T-helper 22 cell (primary cell): ENCODE measurements at places on chromosomes 5 and 9.

DNA sequence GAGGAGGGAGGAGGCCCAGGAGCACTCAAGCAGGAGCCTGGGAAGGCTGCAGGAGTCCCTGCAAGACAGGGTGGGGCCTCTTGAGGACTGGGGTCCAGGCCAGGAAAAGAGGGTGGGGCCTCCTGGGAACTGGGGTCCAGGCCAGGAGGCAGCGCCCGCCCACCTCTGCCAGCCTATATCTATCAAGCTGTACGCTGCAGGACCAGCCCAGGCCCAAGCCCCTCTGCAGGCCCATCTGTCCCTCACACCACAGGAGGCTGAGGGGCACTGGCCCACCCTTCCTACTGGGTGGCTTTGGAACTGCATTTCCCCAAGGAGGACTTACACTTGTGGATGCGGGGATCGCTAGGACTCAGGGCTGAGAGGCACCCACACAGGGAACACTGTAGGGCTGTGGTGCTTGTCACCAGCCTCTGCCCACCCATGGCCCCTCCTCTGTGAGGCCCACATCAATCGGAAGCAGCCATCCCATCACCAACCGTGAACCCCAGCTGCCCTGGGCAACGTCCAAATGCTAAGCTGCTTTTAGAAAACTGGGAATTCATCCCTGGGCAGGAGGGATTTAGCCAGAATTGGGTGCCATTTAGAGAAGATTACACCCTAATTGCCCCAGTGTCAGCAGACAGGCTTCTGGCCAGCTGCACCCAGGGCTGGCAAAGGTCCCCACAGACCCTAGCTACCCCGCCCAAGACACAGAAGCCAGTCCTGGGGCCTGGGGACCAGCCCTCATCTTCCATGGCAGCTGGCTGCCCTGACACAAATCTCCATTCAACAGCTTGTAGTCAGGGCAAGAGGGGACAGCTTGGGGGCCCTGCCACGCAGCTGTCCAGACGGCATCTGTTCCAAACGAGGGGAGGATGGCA is 15.3 kb downstream of the BICD2 start:
- no peak for DNase-seq

- DNase-seq, result no peak
These were observed 154.0 kb downstream of the PIK3R1 start for GRCh38 chr5:68369457-68370125.

DNA sequence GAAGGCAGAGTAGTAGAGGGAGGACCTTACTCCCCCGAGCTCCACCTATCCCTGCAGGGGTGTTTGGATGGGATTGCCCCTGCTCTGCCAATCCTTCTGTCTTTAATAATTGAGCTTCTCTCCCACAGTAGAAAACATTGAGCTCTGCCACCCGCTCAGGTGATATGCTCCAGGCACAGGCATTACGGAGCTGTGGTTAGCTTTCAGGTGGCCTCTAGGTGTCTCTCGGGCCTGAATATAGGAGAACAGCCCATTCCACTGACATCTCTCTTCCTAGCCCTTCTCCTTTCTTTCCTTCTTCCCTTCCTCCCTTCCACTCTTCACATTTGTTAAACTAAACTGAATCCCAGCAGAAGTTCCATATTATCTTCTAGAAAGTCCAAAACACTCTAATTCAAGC is 203.4 kb downstream of the SYK start:
- no peak for DNase-seq

GRCh38 chr5:16265141-16265540 is 85.5 kb upstream of the MARCHF11 start:
- DNase-seq, result no peak

DNA sequence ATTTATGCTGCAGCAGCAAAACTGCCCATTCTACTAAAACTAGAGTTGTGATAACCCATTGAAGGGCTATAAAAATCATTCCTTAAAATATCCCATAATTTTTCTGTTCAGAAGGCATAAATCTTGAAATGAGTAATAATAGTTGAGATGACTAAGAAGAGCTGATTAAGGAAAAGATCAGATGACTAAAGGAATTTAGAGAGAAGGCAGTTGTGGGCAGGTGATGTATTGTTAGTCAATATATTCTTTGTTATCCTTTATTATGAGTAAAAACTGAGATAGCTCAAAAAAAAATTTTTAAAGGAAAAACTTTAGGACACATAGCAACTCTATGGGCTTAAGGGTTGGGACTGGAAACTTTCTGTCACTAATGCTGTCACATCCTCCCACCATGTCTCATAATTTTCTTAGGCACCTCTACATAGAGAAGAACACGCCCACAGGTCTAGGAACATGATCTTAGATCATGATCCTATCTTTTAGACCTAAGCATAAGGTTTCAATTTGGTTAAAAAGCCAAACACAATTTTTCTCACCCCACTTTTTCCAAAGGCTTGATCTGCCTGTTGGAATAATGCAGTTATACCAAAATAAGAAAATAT is 597.5 kb upstream of the MEF2C start:
- no peak for DNase-seq

GRCh38 chr5:57955511-57955910 is 472.9 kb upstream of the ACTBL2 start:
- DNase-seq, result no peak

GRCh38 chr5:170681013-170681433 is 102.5 kb upstream of the GABRP start:
- DNase-seq, result no peak

GRCh38 chr9:131438190-131438589 is 44.3 kb downstream of the PRRC2B start:
- no peak for DNase-seq

DNA sequence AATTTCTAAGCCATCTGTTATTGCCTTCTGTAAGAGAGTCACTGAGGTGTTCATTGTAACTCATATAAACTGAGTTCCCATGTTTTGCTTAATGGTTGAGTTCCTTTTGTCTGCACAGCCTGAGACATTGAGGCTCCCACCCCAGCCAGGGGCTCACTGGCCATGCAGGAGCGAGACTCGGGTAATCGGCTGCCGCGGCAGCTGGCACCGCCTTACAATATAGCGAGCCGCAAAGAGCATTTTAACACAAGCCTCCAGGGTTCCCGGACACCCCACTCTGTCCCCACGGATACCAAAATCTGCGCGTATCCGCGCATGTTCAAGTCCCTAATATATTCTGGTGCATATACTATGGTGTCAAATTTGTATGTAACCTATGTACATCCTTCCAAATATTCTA is 24.4 kb upstream of the GLDC start:
- no peak for DNase-seq

- no peak for DNase-seq
These were observed 69.4 kb downstream of the EBF1 start for GRCh38 chr5:159030357-159030756.

DNA sequence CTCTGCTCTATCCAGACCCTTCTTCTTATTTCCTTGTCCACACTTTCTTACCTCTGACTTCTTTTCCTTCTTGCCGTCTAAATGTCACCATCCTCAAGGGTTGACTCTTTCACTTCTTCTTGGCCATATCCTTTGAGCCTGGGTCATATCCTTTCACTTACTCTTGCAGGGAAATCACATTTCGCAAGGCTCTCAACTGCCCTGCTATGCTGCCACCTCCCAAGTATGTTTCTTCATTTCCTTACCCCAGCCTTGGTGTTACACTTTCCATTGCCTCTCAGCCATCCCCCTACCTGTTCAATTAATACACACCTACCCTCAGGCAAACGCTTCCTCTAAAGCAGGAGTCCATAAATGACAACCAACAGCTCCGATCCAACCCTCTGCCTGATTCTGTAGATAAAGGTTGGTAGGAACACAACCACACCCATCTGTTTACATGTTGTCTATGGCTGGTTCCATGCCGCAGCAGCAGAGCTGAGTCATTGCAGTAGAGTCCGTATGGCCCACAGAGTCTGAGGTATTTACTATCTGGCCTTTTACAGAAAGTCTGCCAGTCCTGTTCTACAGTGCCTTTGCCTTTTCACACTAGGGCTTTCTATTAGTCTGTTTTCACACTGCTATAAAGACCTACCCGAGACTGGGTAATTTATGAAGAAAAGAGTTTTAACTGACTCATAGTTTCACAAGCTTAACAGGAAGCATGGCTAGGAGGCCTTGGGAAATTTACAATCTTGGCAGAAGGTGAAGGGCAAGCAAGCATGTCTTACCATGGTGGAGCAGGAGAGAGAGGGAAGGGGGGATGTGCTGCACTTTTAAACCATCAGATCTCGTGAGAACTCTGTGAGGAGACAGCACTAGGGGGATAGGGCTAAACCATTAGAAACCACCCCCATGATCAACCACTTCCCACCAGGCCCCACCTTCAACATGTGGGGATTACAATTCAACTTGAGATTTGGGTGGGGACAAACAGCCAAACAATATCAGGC is 97.9 kb downstream of the SV2C start:
- DNase-seq, result no peak

- no peak for DNase-seq
These were observed 10.3 kb upstream of the CCIN start for GRCh38 chr9:36158917-36159316.

DNA sequence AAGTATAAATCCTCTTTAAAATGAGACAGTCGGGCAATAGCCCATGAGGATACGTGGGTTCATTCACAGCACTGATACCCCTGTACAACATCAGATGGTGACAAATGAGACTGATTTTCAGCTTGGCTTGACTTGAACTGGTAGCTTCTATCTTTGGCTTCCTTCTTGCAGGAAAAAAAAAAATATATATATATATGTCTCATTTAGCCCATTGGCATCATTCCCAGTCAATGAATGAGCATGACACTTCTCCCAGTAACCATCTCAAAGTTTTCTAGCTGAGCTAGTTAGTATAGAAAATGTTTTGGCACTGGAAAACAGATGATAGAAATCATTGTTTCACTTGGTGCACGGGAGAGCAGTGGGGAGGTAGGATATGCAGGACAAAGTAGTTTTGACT is 222.5 kb upstream of the TAS2R1 start:
- no peak for DNase-seq

DNA sequence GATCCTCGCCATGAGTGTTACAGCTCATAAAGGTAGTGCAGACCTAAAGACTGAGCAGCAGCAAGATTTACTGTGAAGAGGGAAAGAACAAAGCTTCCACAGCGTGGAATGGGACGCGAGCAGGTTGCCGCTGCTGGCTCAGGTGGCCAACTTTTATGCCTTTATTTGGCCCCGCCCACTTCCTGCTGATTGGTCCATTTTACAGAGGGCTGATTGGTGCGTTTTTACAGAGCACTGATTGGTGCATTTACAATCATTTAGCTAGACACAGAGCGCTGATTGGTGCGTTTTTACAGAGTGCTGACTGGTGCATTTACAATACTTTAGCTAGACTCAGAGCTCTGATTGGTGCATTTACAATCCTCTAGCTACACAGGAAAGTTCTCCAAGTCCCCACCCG is 13.9 kb downstream of the PLK2 start:
- DNase-seq, result no peak

DNA sequence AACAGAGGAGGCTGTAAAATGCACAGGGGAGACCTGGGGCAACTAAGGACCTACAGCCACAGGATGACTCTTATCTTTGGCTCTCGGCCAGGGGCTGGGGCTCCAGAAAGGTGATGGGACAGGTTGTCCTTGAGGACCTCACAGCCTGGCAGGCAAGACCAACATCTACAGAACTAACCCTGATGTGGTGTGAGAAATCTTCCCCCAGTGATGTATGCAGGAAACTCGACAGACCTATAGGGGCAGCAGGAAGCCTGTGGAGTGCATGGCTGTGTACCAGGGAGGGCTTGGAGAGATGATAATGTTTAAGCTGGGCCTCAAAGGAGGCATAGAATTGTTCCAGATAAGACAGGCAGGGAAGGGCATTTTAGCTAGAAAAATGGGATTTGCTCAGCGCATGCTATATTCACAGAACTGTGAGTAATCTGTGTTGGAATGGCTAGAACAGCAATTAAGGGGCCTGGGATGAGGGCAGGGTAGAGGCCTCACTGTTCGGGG is 68.5 kb upstream of the SLC25A51 start:
- no peak for DNase-seq

DNA sequence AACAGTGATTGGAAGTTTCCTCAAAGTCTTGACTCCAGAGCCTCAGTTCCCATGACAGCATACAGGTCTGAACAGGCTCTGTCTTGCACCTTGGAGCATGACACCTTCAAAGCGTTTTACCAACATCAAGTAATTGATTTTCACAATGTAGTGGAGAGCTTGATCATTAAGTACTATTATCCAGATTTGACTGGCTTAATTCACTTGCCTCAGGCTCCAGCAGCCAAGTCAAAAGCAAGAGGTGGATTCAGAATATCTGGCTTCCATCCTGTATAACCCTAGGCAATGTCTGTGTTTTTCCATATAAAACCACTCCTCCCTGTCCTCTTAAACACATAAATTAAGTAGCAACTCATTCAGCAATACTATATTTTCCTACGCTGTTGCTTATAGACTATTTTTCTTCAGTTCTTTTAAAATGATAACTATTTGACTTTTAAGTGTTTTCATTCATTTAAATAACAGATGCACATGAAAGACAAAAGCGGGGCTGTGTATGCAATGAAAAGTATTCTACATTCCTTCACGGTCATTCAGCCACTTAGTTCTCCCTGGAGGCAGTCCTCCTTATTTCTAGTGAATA is 150.8 kb upstream of the RANBP3L start:
- DNase-seq, result no peak

DNA sequence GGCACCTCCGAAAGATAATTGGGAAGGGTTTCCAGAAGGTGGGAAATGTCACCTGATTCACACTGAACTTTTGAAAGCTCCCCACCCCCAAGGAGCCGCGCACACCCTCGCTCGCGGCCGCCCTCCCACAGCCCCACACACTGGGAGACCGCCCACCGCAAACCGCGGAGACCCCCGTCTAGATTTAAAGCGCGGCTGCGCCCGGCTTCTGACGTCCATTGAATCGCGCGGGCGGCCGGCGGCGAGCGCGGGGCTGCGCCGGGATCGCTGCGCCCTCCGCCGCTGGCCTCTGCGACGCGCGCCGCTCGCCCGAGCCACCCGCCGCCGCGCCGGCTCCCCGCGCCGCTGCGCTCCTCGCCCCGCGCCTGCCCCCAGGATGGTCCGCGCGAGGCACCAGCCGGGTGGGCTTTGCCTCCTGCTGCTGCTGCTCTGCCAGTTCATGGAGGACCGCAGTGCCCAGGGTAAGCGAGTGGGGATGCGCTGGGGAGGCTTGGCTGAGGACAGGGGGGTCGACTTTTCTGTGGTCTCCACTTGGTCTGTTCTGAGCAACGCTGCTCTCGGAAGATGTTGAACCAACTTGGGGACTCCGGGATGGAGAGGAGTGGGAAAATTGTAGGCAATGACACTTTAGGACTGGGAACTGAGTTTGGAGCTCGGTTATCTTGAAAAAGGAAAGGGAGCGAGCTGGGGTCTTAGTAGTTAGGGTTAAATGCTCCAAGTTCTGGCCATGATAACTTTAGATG is at the start of gene FST:
FST (plus strand) TSS at position 214 of the 743 bp plus-strand sequence; CDS start at position 377, 163 bp downstream.
- no peak for DNase-seq

- no peak for DNase-seq
These were observed 147.5 kb upstream of the FGF10 start for GRCh38 chr5:44536650-44537260.
